ENCODE measurements at places on chromosomes 1 and 21. TPM values are rescaled to one million over a fixed set of nuclear protein-coding genes. Genes with fewer than 3 reads are reported as not detected.

DNA sequence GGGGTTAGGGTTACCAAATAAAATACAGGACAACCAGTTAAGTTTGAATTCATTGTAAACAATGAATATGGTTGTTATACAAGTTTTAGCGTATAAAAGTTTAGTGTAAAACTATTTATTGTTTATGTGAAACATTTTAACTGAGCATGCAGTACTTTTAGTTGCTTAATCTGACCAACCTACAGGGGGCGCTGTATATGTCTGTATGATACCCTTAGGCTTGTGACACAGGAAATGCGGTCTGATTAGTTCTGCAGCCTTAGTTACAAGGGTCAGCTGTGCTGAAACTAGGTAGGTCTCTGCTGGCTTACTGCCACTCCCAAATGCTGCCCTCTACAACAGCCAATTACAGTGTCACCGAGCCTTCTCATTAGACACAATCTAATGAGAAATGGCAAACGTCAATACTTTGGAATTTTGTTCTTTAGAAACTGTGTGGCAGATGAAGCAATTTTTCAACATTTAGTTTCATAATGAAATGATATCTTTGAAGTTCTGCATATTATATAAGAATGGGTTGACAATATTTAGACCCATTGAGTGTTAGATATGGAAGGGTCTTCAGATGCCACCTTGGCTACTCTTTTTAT lies 56.2 kb downstream of the NTNG1 start:
- DNase-seq, result peak; percentile 84

GJA9 gene
- not detected for total RNA-seq

CFAP45 gene
- total RNA-seq, result 0.63 TPM

- DNase-seq, result no peak
Measured at GRCh38 chr1:156081917-156082308, 352 bp downstream of the MEX3A start.

GRCh38 chr1:222034790-222035189 lies 292.9 kb upstream of the DUSP10 start:
- no peak for DNase-seq

DNA sequence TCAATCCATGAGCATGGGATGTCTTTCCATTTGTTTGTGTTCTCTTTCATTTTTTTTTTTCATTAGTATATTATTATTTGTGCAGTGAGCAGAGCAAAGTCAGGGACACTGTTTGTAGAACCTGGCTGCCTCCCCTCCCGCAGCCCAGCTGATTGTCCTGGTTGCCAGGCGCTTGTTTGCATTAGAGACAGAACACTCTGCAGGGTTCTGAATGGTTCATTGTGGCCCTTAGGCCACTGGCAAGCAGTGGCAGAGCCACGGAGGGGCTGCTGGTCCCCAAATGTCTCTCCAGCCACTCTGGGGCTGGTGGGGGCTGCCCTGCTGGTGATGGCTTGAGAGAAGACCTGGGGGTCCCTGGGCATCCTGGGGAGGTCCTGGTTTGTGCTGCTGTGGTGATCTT lies 29.0 kb downstream of the ETS2 start:
- no peak for DNase-seq

DNA sequence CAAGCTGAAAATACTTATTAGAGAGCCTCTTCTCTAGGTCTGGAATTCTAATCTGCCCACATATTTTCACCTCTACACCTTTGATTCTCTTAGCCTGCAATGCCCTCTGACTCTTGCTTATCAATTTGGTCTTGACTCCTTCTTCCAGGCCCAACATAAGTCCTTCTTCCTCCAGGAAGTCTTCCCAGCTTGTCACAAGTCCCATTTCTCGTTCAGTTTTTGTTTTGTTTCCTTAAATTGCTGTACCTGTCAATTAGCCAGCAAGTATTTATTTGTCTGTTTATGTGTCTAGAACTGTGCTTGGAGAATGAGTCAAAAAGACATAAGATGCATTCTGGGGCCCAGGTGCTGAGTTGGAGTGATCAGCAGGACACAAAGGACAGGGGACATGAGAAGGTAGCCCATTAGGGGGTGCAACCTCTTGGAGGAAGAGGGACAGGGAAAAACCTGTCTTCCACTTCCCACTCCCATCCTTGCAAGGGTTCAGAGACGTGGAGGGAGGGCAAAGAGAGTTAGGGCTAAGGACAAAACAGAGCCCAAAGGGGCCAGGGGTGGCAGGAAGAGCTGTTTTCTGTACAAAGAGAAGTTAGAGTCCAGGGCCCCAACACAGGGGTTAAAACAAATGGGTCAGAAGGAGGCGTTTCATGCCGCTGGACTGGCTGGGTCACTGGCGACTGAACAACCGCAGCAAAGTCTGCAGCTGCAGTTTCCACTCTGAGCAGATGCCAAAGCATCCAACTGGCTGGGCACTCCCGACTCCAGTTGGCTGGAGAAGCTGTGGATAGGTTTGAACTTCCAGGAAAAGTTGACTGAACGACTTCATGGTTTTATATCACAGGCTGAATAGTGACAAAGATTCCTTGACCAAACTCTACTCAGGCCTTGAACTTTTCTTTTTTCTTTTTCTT lies 10.7 kb upstream of the CNR2 start:
- no peak for DNase-seq

IL20 gene
- not detected for total RNA-seq

- no peak for DNase-seq
Measured at GRCh38 chr1:199774433-199775089, 252.9 kb upstream of the NR5A2 start.

GRCh38 chr1:14392161-14392858 lies 206.2 kb upstream of the KAZN start:
- no peak for DNase-seq

KIF26B gene
- total RNA-seq, result not detected

- DNase-seq, result no peak
Measured at GRCh38 chr1:35660581-35661473, 19.5 kb upstream of the PSMB2 start.

DNA sequence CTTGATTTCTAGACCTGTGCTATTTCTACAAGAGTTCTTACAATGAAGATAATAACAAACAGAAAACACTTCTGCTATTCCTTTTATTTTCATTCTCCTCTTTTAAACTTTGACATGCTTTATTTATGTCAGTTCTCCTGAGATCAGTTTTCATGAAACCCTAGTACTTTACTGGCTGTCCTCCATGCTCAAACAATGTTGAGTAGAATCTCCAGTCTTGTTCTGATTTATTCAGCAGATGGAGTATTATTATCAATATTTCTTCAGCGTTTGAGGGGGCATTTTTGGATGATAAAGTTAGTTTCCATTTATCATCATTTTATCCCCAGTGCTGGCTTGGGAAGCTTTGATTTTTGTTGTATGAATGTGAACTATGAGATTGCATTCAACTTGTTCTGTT lies 85.9 kb upstream of the WARS2 start:
- DNase-seq, result no peak

COL24A1 gene
- total RNA-seq, result 0.23 TPM

DNA sequence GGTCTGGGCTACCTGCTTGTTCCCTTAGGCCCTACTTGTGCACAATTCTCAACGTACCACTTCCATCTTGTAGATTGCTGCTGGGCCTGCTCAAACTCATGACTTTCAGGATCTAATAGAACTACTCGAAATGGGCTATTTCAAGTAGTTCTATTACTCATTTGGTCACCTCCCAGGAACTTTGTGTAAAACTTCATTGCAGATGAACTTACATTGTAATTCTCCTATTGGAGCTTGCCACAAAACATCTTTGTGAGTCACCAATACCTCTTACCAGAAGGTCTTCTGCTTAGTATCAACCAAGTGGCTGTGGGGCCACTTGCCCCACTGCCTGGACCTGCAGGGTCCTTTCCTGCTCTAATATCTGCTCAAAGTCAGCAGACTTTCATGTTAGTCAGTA lies 10.7 kb upstream of the MYOCOS start:
- no peak for DNase-seq

RNF186 gene
- not detected for total RNA-seq

DNA sequence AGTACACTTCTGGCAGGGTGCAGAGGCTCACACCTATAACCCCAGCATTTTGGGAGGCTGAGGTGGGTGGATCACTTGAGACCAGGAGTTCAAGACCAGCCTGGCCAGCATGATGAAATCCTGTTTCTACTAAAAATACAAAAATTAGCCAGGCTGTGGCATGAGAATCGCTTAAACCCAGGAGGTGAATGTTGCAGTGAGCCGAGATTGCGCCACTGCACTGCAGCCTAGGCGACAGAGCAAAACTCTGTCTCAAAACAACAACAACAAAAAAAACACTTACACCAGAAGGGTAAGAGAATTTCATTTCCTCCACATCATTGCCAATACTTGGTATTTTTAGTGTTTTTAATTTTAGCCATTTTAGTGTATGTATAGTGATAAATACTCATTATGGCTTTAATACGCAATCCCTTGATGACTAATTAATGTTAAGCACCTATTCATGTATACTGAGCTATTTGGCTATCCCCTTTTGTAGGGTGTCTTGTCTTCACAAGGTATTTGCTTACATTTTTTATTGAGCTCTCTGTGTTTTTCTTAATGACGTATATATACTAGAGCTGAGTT lies 77.1 kb upstream of the TNR start:
- DNase-seq, result no peak

- no peak for DNase-seq
Measured at GRCh38 chr1:19367584-19368041, 55.5 kb downstream of the SLC66A1 start.

DNA sequence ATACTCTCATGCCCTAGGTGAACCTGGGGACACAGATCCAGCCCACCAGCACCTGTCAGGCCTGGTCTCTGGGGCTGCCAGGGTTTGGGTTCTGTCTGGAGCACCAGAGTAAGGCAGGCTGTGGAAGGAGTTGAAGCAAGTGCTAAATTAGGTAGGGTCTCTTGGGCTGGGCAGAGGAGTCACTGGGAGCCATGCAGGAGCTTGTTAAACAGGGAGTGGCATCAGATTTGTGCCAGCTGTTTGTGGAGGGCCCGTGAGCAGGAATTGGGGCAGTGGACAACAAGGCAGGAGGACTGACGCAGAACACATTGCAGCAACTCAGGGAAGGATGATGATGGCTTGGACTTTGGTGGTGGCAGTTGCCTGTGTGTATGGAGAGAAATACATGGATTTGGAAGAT lies 56.3 kb downstream of the PTPRF start:
- no peak for DNase-seq

- no peak for DNase-seq
Measured at GRCh38 chr1:172642970-172643369, 15.9 kb upstream of the FASLG start.

DNA sequence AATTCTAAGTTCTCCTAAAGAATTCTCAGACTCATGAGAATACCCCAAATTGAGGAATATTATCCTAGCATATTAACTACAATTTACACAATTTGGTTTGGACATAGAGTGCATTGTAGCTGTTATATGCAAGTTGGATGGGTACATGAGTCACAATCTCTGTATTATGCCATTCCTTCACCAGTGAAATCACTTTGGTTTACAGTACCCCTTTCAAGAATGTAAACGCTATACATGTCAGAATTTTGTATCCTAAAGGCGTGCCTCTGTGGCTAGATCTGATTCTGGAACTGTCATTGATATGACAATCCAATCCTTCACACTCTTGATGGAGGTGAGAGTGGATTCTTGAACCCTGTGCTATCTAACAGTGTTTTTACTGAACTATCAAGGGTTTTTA lies 6.7 kb upstream of the IL10RB start:
- no peak for DNase-seq

DNA sequence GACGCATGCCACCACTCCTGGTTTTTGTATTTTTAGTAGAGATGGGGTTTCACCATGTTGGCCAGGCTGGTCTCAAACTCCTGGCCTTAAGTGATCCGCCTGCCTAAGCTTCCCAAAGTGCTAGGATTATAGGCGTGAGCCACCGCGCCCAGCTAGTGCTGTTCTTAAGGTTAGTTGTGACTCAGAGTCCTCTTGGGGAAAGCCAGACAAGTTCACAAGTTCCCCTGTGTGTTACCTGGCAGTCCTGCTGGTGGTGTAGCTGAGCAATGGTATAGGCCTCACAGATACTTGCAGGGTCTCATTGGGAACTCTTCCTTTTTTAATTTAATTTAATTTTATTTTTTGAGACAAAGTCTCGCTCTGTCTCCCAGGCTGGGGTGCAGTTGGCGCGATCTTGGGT lies 10.6 kb downstream of the CFAP126 start:
- DNase-seq, result no peak

KCNK1 gene
- total RNA-seq, result not detected

- DNase-seq, result no peak
Measured at GRCh38 chr1:202656057-202656456, 54.2 kb downstream of the SYT2 start.

GRCh38 chr1:158873141-158873540 lies 42.0 kb downstream of the MNDA start:
- no peak for DNase-seq

- DNase-seq, result no peak
Measured at GRCh38 chr1:19824541-19824940, 9.5 kb upstream of the RNF186 start.

GRCh38 chr1:81874940-81875339 lies 74.2 kb downstream of the ADGRL2 start:
- DNase-seq, result no peak

- no peak for DNase-seq
Measured at GRCh38 chr1:152182944-152183361, 23.9 kb upstream of the RPTN start.

GRCh38 chr1:17244821-17245740 lies 3.8 kb upstream of the PADI3 start:
- no peak for DNase-seq

DNA sequence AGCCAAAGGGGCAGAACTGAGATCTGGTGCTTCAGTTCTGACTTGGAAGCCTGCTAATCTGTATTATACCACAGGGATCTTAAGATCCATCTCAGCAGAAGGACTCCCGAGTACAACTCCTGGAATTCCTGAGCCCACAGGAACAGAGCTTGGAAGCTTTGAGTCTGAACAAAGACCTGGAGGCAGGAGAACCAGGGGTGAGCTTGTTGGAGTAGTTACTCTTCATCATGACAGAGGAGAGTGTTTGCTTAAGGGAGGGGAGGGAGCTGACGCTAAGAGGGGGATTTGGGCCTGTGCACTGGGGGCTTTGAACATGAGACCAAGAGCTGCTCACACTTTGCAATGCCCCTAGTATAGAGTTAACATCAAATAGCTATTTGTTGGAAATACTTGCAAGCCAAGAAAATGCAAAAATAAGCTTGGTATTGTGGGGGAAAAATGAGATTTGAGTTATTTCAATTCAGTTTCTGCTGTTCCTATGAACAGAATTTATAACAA lies 41.1 kb upstream of the TRABD2B start:
- no peak for DNase-seq

- DNase-seq, result peak; percentile 73
Measured at GRCh38 chr1:209769171-209769904, 13.5 kb downstream of the TRAF3IP3 start.

DNA sequence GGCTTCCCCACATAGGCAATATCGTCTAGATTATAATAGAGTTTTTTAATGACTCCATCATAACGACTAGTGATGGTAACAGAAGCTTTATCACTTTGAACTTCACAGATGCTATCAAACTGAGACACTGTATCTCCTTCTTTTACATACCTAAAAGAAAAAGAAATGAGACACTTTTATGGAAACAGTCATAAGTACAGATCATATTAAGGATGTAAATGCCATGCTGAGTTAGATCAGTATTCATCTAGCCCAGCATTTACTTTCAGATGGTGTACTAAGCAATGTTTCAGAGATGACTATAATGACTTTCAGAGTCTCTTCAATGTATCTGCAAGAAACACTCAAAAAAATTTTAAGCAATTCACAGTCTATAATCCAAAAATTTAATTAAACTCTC lies 18.9 kb downstream of the DBT start:
- no peak for DNase-seq

- DNase-seq, result peak; percentile 55
Measured at GRCh38 chr1:110243574-110243973, 33.5 kb downstream of the KCNC4 start.

GRCh38 chr1:117654493-117655219 lies 48.8 kb downstream of the TENT5C start:
- peak; percentile 95 for DNase-seq

Measured in OCI-LY7 (cell line).